ENCODE measurements at places on chromosomes 2 and 18.

DNA sequence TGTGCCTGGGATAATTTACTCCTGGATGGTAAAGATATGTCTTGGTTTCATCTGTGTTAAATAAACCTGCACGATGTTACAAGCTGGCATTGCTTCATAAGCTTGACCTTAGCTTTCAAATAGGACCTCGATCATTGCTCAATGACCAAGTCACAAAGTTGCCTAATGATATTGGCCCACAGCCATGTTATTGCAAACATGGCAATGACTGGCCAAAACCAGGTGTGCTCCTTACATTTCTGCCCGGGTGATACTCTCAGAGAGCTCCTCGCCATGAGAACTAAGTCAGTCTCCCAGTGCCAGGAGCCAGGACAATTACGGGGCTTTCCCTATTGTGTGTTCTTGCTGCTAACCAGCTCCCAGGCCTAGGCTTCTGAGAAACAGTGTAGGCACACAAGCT lies 72.5 kb upstream of the CYP1B1 start:
- peak; percentile 35 for DNase-seq

DNA sequence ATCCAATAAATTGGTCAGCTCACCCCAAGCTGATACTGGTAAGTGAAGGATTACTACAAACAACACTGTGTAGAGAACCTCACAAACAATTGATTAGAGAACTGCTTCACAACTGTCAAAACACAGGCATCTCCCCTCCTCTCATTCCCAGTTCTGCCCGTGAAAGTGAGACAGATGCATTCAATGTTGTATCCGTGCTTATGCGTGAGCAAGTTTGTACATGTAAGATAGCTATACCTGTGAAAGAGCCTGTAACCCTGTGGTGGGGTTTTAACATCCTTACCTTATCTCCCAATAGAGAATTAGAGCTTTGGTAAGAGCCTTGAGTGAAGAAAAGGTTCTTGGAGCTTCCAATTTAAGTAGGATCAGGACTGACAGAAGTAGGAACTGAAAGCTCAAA lies 9.1 kb downstream of the MARCHF4 start:
- no peak for DNase-seq

DNA sequence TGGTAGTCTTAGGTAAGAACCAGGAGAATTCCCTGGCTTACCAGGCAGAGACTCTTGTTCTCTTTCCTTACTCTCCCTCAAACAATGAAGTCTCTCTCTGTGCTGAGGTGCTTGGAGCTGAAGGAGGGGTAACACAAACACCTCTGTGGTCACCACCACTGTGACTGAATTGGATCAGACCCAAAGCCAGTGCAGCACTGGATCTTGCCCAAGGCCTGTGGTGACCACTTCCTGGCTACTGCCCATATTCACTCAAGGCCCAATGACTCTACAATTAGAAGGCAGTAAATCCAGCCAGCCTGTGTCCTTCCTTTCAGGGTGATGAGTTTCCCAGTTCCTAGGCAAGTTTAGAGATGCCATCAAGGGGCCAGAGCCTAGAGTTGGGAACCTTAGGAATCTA lies 706.8 kb downstream of the SLC4A3 start:
- no peak for DNase-seq

- no peak for DNase-seq
Measured at GRCh38 chr18:54945576-54946125, 13.6 kb downstream of the CCDC68 start.
